ENCODE measurements at places on chromosomes 7 and 10.

GRCh38 chr10:89279421-89279869, 22.4 kb upstream of the IFIT2 start:
- peaks cover 21% of the 10 kb centered on the region for H3K27me3 ChIP-seq
- no peak for DNase-seq
- no peak overlapping the region for H3K27ac ChIP-seq
- H3K4me3 ChIP-seq, result no peak overlapping the region
- H3K4me1 ChIP-seq, result no peaks in the 10 kb centered on the region

DNA sequence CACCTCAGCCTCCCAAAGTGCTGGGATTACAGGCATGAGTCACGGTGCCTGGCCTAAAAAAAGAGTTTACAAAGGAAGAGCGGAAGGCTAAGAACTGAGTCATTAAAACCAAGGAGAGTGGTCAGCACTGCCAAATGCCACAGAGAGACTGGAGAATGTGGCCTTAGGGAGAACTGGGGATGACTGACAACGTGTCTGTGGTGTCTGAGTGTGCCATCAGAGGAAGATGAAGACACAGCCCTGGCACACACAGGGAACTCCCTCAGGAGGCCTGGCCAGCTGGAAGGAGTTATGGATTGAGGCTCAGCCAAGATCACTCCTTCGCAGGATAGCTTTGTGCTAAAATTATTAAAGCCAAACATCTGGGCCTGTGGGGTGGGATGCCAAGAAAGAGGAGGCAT, 3.9 kb upstream of the INA start:
- H3K4me1 ChIP-seq, result no peaks in the 10 kb centered on the region
- DNase-seq, result no peak
- H3K27ac ChIP-seq, result no peak overlapping the region
- H3K4me3 ChIP-seq, result no peak overlapping the region
- H3K36me3 ChIP-seq, result no peaks in the 10 kb centered on the region

- no peaks in the 10 kb centered on the region for H3K36me3 ChIP-seq
- H3K4me3 ChIP-seq, result no peak overlapping the region
- H3K27ac ChIP-seq, result no peak overlapping the region
- no peaks in the 10 kb centered on the region for H3K4me1 ChIP-seq
- no peak for DNase-seq
Measured at GRCh38 chr10:122659126-122659525, 40.5 kb downstream of the C10orf120 start.

DNA sequence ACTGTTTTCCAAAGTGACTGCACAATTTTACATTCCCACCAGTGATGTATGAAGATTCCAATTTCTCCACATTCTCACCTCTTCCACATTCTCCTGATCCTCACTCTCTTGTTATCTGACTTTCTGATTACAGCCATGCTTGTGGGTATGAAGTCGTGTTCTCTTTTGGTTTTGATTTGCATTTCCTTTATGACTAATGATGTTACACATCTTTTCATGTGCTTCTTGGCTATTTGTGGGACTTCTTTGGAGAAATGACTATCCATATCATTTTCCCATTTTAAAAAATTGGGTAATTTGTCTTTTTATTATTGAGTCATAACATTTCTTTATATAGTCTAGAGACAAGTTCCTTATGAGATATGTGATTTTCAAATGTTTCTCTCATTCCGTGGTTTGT, 10.5 kb upstream of the GIMAP8 start:
- H3K4me3 ChIP-seq, result peak overlapping the region; percentile 11
- peaks cover 27% of the 10 kb centered on the region for H3K4me1 ChIP-seq
- peaks cover 41% of the 10 kb centered on the region for H3K36me3 ChIP-seq
- no peaks in the 10 kb centered on the region for H3K27me3 ChIP-seq
- no peak overlapping the region for H3K27ac ChIP-seq
- DNase-seq, result no peak

DNA sequence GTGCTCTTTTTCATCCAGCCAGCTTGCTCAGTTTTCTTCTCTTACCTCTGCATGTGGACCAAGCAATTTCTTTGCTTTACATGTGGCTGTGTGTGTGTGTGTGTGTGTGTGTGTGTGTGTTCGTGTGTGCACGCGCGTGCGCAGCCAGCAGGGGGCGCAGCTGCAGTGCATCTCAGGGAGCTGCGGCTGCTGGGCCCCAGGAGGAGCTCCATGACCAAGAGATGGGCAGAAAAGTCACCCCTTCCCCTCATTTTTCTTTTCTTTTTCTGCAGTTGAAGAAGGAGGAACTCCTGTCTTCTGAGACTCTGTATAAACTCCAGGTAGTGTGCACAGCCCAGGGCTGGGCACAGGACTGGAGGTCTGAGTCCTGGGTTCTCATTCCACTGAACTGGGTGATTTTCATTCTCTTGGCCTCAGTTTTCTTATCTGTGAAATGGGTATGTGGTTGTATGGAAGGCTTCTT, 41.8 kb downstream of the BLNK start:
- H3K4me1 ChIP-seq, result peaks cover 2% of the 10 kb centered on the region
- no peaks in the 10 kb centered on the region for H3K27me3 ChIP-seq
- DNase-seq, result peak; percentile 78
- H3K4me3 ChIP-seq, result no peak overlapping the region

DNA sequence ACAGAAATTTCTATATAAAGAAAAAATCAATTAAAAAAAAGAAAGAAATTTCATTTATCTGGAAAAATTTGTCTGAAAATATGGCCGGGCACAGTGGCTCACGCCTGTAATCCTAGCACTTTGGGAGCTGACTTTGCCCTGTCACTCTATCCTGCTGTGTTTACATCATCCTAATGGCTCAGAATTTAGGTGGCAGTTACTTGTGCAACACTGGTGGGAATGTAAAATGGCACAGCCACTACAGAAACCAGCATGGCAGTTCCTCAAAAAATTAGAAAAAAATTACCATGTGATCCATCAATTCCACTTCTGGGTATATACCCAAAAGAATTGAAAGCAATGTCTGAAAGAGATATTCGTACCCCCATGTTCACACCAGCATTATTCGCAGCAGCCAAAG, 405.2 kb upstream of the AUTS2 start:
- H3K4me1 ChIP-seq, result no peaks in the 10 kb centered on the region
- H3K27me3 ChIP-seq, result no peaks in the 10 kb centered on the region
- no peaks in the 10 kb centered on the region for H3K36me3 ChIP-seq
- DNase-seq, result no peak
- no peak overlapping the region for H3K27ac ChIP-seq

- peaks cover 10% of the 10 kb centered on the region for H3K27me3 ChIP-seq
- no peak overlapping the region for H3K27ac ChIP-seq
- peaks cover 9% of the 10 kb centered on the region for H3K4me1 ChIP-seq
Measured at GRCh38 chr7:80151274-80151665, 16.6 kb downstream of the GNAI1 start.

GRCh38 chr7:94266238-94266644, 128.5 kb upstream of the COL1A2 start:
- H3K27ac ChIP-seq, result no peak overlapping the region
- H3K27me3 ChIP-seq, result peaks cover 10% of the 10 kb centered on the region
- H3K4me3 ChIP-seq, result no peak overlapping the region

DNA sequence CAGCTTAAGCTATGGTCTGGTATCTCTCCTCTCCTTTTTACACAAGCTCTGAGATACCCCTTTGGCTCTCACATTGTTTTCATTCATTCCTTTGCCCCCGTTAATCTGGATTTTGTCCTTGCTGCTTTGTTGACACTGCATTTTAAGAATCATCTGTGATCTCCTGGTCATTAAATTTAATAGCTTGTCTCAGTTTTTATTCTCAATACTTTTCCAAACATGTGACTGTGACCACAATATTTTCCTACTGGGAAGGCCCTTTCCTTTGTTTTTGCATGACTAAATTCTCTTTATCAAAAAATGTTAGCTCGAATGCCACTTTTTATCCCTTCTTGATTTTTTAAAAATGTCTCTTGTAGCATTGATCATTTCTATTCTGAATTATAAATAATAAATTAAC, 171.2 kb downstream of the SUGCT start:
- no peaks in the 10 kb centered on the region for H3K36me3 ChIP-seq
- no peaks in the 10 kb centered on the region for H3K27me3 ChIP-seq
- no peak for DNase-seq
- H3K27ac ChIP-seq, result no peak overlapping the region
- H3K4me3 ChIP-seq, result no peak overlapping the region

DNA sequence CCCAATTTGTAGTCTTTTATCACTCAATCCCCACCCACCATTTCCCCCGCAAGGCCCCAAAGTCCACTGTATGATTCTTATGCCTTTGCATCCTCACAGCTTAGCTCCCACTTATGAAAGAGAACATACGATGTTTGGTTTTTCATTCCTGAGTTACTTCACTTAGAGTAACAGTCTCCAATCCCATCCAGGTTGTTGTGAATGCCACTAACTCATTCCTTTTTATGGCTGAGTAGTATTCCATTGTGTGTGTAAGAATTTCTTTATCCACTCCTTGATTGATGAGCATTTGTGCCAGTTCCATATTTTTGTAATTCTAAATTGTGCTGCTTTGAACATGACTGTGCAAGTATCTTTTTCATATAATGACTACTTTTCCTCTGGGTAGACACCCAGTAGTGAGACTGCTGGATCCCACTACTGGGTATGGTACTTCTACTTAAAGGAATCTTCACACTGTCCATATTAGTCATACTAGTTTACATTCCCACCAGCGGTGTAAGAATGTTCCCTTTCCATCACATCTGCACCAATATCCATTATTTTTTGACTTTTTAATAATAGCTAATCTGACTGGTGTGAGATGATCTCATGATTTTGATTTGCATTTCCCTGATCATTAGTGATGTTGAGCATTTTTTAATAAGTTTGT, 152.6 kb downstream of the JMJD1C start:
- no peaks in the 10 kb centered on the region for H3K4me1 ChIP-seq
- H3K4me3 ChIP-seq, result no peak overlapping the region
- no peak overlapping the region for H3K27ac ChIP-seq
- no peak for DNase-seq

DNA sequence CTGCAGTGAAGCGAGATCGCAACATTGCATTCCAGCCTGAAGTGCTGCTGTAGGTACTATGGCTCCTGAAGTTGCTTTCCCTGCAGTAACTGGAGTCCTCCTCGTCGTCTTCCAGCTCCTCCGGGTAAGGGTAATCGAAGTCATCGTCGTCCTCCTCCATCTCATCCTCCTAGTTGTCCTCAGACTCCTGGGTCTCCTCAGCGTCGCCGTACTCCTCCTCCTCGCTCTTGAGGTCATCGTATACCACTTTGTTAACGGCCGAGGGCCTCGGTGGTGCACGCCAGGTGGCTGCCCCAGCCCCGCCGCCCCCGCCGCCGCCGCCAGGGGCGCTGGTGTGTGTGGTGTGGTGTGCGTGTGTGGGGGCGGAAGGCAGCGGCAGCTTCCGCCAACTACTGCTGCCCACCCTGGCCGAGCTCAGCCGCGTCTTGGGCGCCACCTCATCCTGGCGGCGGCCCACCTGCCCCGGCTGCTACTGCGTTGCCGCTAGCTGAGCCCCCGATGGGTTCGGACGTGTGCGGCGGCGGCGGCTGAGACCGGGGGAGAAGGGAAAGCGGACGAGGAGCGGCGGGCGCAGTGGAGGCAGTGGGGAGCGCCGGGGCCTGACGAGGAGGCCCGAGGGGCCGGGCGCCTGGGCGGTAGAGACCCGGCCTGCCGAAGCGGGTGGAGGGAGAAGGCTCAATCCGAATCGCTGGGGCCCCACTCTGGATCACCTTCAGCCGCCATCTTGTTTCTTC, 11.8 kb upstream of the ACBD5 start:
- peak overlapping the region; percentile 82 for H3K4me3 ChIP-seq
- peak overlapping the region; percentile 86 for H3K27ac ChIP-seq
- DNase-seq, result peak; percentile 93
- H3K27me3 ChIP-seq, result peaks cover under 1% of the 10 kb centered on the region

GRCh38 chr7:151061213-151062110, 2.1 kb downstream of the SLC4A2 start:
- H3K4me1 ChIP-seq, result peaks cover 28% of the 10 kb centered on the region
- H3K27me3 ChIP-seq, result no peaks in the 10 kb centered on the region
- peaks cover 8% of the 10 kb centered on the region for H3K36me3 ChIP-seq
- H3K4me3 ChIP-seq, result peak overlapping the region; percentile 98

DNA sequence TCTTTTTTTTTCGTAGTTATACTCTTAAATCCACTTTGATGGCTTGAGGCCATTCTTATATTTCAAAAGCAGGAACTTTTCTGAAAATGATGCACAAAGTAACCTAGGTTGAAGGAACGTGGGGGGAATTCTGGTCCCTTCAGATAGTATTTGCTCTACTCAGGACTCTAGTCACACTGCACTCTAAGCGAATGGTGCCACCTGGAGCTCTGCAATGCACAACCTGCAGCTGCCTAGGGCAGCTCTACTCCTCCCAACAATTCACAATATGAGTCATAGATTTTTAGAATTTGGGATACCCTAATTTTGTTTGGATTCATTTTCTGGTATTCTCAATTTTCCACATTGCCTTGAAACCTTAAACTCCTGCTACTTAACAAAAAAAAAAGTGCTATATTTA, 17.3 kb downstream of the SYPL1 start:
- H3K36me3 ChIP-seq, result peaks cover 36% of the 10 kb centered on the region
- no peak for DNase-seq

GRCh38 chr7:23349484-23350157, 50.5 kb downstream of the MALSU1 start:
- peaks cover 10% of the 10 kb centered on the region for H3K27me3 ChIP-seq
- no peak for DNase-seq
- no peak overlapping the region for H3K27ac ChIP-seq
- peaks cover 24% of the 10 kb centered on the region for H3K4me1 ChIP-seq
- peaks cover 1% of the 10 kb centered on the region for H3K36me3 ChIP-seq
- no peak overlapping the region for H3K4me3 ChIP-seq

DNA sequence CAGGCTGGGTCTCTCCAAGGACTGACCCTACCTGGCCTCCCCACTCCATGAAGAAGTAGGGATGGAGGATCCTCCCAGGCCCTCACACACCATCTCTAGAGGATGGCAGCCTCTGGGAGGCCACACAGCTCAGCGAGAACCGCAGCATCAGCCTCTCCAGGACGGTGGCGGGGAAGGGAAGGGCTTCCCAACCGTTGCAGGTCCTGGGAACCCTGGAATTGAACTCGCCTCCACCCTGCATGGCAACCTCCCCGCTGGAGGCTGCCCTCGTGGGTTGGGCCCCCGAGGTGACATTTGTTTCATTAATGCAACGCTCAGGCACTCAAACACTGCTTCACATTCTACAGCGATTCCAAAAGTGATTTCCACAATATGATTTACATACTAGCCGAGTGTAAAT, 58.5 kb downstream of the EBF3 start:
- H3K27ac ChIP-seq, result no peak overlapping the region
- H3K4me3 ChIP-seq, result no peak overlapping the region
- H3K4me1 ChIP-seq, result no peaks in the 10 kb centered on the region
- H3K36me3 ChIP-seq, result no peaks in the 10 kb centered on the region

DNA sequence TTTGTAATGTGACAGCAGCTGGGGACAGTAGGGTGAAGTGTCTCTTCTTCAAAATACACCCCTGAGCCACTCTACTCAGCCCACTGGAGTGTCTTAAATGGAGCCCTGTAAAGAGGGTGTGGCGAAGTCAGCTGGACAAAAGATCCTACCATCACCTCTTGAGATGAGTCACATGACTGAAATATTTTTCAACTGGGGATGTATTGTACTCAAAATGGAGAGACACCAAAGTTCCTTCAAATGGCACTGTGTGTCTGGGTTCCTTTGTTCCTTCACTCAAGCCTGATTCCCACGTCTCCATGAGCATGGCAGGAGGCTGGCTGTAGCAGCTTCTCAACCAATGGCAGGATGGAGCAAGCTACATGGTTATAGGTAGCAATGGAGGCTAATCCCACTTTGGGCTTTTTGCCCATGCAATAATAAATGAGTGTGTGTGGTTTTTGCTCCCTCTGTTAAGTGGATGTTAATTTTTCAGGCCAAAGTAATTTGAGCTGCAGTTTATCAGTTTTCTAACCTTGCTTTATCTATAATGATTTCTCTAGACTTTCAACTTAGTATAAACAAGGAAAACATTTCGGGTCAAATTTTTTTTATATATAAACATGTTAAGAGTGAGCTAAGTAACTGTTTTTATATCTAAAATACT, 68.2 kb downstream of the CLEC2L start:
- H3K27ac ChIP-seq, result no peak overlapping the region
- H3K36me3 ChIP-seq, result peaks cover under 1% of the 10 kb centered on the region
- no peaks in the 10 kb centered on the region for H3K27me3 ChIP-seq
- DNase-seq, result no peak
- no peak overlapping the region for H3K4me3 ChIP-seq
- H3K4me1 ChIP-seq, result no peaks in the 10 kb centered on the region

All from activated naive CD8-positive, alpha-beta T cell treated with anti-CD3 and anti-CD28 coated beads, Interleukin-2, amount 10 ng/mL, durations not matched to agents 7 days and 5 days (primary cell).